ENCODE measurements at places on chromosomes 7 and 10.
A peak's percentile ranks its signal among the peaks of the same experiment; 100 is the strongest.

DNA sequence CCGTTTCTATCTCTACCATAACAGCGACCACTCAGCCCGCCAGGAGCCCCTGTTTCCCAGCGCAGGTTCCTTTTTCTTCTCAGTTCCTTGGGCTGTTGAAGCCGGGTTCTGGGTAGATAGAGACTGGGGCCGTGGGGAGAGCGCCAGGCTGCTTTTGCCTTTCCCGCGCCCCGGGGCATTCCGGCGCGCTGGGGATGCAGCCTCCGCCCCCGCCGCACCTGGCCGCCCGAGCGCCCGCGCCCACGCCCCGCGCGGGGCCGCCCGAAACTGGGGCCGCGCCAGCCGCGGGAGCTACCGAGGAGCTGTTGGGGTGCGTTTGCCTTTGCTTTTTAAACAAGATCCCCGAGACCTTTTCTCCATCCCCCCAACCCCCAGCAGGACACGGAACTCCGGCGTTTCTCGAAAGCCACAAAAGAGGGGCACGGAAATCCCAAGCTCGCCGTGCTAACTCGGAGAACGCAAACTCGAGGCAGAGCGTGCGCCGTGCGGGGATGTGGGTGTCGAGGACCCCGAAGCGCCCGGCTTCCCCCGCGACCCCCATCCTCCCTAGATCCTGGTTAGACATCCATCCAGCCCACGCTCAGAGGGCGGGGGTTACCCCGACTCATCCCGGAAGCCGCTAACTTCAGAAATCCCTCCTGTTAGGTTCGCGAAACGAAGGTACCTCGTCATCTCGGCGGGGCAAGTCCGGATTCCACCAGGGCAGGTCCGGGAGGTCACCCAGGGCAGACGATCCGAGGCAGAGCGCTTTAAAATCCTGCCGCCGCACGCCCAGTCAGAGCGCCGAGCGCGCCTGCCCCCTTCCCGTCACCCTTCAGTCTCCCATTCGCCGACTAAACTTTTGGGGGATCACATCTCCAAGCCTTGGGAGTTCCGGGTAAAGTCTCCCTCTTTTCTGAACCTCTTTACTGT is 1.0 kb downstream of the GRM8 start:
- no peak for DNase-seq

- DNase-seq: no peak
Measured at GRCh38 chr10:93236393-93237040, 162.8 kb downstream of the CYP26A1 start.

GRCh38 chr7:103993551-103993950 is 4.1 kb upstream of the RELN start:
- DNase-seq: peak; percentile 50

DNA sequence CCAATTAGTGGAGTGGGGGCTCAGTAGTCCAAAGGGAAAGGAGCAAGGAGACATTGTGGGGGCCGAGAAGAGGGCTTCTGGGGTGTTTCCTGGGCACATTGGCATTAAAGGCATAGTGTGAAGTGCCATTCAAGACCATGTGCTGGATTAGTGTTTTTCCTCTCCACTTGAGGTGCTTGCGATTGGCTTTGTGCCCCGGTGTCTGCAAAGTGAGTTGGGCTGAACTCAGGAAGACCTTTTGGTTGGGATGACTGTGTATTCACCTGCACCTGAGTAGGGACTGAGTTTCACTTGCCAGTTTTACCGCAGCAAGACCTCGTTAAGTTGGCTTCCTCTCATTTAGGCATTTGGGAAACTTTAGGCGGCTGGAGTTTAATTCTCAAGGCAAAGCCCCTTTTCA is 73.0 kb downstream of the TCF7L2 start:
- no peak for DNase-seq

DNA sequence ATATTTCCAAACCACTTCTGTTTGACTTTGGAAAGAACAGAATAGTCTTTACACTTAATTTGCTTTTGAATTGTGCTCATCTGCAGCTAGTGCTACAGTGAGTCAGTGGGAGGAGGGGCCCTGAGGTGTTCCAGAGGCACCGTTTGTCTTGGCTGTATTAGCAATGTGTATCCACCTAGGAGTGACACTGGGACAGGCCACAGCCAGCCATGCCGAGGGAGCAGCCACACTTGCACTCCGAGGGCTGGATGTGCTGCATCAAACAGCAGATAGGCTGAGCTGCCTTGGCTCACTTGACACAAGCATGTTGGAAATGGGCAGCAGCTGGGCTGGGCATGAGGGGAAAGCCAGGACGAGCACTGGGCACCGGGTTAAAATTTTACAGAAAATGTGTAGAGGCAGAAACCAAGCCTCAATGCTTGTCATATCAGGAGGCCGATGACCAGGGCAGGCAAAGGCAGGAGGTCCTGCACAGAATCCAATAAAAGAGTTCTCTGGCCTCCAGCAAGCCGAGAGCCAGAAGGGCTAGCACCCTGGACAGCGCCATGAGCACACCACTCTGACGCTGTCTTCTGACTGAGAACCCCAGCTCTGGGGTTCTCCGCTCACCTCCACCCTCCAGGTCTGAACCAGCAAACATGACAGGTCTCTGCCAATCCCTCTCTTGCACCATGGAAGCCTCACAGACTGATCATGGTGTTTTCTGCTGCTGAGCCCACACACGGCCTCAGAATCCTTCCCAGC is 163.3 kb downstream of the GRID1 start:
- DNase-seq: peak; percentile 6

- DNase-seq: no peak
Measured at GRCh38 chr7:30642789-30643188, 39.5 kb downstream of the CRHR2 start.

GRCh38 chr7:76069238-76069638 is 21.3 kb downstream of the MDH2 start:
- peak; percentile 91 for DNase-seq

DNA sequence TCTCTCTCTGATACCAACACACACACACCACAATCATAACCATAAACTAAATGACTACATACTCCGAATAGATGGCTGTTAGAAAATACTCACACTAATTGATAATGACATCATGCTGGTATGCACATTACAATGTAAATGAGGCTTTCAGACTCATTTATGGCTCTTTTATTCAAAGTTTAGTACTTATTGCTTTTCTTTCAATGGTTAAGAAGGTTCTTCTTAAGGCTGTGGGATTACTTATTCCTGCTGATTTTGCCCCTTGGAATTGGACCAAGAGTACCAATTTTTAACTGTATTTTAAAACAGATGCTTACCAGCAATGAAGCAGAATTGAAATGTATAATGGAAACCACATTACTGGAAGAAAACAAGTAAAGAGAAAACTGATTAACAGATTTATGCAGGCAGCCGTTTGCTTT is 20.6 kb upstream of the CABCOCO1 start:
- no peak for DNase-seq

GRCh38 chr7:132022188-132022587 is 465.8 kb upstream of the PODXL start:
- no peak for DNase-seq

DNA sequence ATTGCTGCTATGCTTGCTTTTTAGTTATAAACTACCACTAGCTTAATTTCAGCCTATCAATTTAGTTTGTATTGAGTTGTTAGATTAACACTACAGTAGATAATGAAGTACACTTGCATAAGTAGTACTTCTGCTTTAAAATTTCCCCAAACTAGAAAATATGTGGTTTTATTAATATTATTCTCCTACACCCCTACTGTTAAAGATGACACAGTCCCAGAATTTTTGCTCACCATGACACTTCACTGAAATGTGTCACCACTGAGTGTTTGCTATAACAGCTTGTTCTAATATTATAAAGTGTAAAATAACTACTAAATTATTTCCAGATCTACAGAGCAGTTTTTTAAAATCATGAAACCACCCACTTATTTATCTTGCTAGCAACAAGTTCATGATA is 31.6 kb downstream of the RHEB start:
- no peak for DNase-seq

- DNase-seq: no peak
Measured at GRCh38 chr10:47023237-47024045, 112.2 kb downstream of the PTPN20 start.

GRCh38 chr10:78750418-78750817 is 318.3 kb upstream of the ZMIZ1 start:
- DNase-seq: no peak

DNA sequence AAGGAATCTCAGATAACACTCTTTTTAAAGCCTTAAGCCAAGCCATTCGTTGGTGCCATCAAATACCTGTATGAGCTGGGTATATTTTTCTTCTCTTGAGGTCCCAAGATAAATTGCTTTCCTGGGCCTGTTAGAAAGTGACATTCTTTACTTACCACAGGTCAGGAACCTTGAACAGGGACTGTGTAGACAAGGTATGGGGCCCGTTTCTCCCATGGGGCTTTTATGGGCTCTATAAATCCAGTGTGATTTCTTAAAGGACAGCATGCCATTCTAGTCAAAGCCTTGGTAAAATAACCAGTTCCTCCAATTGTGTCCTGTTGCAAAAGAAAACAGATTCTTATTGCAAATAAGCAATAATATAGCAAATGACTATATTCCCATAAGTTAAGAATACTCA is 24.8 kb upstream of the ARHGAP12 start:
- no peak for DNase-seq

DNA sequence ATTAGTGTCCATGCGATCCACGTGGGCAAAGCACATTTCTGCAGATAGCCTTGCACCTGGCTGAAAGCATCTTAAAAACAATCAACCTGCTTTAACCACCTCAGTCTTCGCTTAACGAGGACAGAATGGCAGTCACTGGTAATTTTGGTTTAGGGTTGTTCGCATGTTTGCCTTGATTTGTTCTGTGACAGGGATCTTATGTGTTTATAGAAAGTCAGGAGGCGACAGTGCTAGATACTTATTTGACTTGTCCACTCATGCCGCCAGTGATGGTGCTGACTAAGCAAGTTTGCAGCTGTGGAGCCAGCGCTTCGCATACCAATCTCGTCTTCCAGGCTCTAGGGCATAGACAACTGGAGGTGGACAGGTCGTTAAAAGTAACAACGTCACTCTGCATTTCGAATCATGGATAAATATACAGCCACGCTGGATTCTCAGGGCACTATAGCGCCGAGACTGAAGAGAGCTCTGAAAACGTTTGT is 1.2 kb upstream of the TMEM243 start:
- DNase-seq: peak; percentile 41

Data from ELR (cell line).